ENCODE measurements at places on chromosomes 1 and 21.

DNA sequence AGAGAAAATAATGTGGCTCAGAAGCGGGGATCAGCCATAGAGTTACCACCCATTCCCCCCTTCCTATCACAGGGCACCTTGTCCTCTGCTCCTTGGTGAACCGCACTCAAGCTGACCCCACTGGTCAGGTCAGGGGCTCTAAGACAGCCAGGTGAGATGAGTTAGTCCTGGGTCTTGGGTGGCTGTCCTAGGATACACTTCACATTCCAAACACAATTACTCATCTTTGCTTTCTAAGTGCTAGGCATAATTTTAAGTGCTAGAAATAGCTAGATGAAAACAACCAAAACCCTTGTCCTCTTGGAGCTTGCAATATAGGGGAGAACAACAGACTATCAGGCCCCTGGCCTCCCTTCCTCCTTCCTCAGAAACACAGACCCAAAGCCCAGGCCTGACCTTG lies 7.8 kb upstream of the MUTYH start:
- no peak overlapping the region for H3K27ac ChIP-seq
- peaks cover 4% of the 10 kb centered on the region for H3K4me1 ChIP-seq
- no peaks in the 10 kb centered on the region for H3K27me3 ChIP-seq

- H3K27ac ChIP-seq = no peak overlapping the region
- no peak for DNase-seq
- H3K4me3 ChIP-seq = no peak overlapping the region
Observed at GRCh38 chr1:241250465-241250864, 106.5 kb downstream of the RGS7 start.

DNA sequence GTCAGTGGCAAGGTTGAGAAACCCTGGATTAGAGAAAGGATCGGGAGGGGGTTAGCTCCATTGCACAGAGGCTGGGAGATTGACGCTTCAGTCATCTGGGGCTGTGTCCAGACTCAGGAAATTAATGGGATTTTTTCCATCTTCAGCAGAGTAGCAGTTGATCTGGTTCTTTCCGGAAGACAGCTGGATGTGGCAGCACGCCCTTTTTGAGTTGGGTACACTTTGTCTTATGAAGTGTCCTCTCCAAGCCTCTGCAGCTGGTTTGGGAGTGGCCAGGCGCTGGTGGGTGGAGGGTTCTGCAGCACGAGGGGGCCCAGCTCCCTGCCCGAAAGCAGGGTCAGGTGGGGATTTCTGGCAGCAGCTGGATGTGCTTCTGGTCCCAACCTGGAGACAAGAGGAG lies 95.1 kb downstream of the TAS1R2 start:
- no peak overlapping the region for H3K27ac ChIP-seq
- H3K36me3 ChIP-seq = no peaks in the 10 kb centered on the region
- peaks cover 21% of the 10 kb centered on the region for H3K27me3 ChIP-seq
- no peak overlapping the region for H3K4me3 ChIP-seq
- no peaks in the 10 kb centered on the region for H3K4me1 ChIP-seq

DNA sequence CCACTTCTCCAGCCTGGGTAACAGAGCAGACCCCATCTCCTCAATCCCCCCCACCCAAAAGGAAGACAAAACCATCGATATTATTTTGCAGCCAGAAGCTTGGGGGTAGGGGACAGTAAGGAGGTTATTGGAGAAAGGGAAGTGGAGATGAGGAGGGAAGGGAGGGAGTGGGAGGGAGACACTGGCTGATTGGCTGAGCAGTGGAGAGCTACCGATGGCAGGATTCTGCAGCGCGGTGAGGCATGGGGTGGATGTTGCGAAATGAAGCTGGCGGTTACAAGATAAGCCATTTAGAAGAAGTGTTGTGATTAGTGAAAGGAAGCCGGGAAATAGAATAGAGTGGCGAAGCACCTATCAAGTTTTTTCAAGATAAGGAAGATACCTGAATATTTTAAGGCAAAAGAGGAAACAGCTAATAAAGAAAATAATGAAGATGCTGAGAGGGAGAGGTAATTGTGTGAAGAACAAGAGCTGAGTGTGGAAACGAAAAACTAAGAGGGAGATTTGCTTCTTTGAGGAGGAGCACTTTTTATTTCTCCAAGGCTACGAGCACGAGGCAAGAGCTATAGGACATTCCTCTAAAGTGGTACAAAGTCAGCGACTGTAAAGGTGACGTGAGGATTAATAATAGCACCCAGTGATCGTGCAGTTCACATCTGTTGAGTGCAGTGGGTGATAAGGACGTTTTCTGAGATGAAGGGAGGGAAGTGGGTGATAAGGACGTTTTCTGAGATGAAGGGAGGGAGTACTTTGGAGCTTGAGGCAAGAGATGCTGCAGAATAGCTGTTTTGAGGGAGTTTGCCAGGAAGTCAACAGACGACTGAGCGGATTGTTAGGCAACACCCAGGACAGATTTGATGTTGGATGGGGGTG lies 103.2 kb upstream of the KIF26B start:
- peaks cover 3% of the 10 kb centered on the region for H3K27me3 ChIP-seq
- H3K4me1 ChIP-seq = peaks cover 12% of the 10 kb centered on the region
- peak overlapping the region; percentile 59 for H3K27ac ChIP-seq
- peak; percentile 58 for DNase-seq
- H3K36me3 ChIP-seq = no peaks in the 10 kb centered on the region

Data from activated CD4-positive, alpha-beta T cell treated with anti-CD3 and anti-CD28 coated beads for 36 hours (primary cell).